ENCODE measurements at places on chromosomes 2 and 18.

- H3K4me1 ChIP-seq = no peaks in the 10 kb centered on the region
- no peaks in the 10 kb centered on the region for H3K27me3 ChIP-seq
- H3K27ac ChIP-seq = no peak overlapping the region
- DNase-seq = no peak
- no peak overlapping the region for H3K4me3 ChIP-seq
Observed at GRCh38 chr2:31413025-31413424, 1.5 kb downstream of the XDH start.

DNA sequence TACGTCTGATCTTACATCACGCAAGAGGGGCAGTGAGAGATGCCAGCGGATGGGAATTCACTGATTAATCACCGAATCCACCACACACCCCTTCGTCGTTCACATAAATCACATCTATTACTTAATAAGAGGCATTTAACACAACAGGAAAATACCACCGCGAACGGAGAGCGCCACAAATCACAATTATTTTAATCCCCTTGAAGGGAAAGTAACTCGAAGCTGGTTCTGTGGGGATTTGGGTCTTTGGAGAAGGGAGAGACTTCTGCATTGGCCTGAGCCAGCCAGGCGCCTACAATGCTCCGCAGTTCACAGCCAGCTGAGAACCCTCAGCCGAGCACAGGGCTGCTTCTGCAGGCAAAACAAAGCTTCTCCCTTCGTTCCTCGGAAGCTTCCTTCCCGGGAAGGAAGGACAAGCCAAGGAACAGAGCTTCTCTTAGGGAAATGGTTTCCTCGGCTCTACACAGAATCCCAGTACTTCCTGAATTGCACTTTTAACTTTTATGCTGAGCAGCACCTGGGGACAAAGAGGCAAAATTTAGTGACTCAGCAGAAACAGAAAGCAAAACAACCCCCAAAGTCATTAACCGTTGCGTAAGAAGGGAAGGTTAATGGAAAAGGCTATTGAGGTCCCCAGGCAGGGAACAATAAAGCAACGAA lies at the start of gene LRP1B:
LRP1B (minus strand) TSS at position 7 of the 660 bp plus-strand sequence. CDS start 287 bp downstream, outside the sequence.
- DNase-seq = no peak
- H3K27me3 ChIP-seq = peaks cover 43% of the 10 kb centered on the region
- peak within 1 kb of the TSS; percentile 7 for H3K4me3 ChIP-seq
- H3K4me1 ChIP-seq = peaks cover 8% of the 10 kb centered on the region

DNA sequence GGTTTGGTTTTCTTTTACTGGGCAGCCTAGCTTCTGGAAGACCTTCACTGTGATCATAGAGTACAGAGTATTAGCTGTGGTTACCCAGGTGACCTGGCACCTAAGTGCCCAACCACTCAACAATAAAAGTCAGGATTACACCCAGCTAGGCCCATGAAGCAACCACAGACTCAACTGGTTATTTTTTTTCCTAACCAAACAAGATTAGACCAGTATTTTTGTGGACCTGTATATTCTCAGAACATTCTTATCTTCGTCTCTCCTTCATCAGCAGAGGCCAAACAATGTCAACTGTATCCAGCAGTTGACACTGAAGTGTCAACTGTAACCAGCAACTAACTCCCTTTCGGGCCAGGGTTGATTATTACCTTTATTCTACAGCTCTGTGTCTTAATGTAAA lies 289.2 kb upstream of the SLC39A10 start:
- H3K36me3 ChIP-seq = no peaks in the 10 kb centered on the region
- DNase-seq = no peak
- no peaks in the 10 kb centered on the region for H3K4me1 ChIP-seq

DNA sequence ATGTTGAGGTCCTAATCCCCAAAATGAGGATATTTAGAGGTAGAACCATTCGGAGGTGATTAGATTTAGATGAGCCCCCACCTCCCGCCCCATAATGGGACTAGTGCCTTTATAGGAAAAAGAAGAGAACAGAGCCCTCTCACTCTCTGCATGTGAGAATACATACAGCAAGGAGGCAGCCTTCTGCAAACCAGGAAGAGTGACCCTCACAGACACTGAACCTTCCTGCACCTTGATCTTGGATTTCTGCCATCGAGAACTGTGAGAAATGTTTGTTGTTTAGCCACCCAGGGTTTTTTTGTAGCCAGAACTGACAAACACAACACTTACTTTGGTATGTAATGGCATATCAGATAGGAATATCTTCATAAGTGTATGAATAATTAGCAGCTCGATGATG lies 83.7 kb downstream of the XIRP2 start:
- H3K36me3 ChIP-seq = no peaks in the 10 kb centered on the region
- no peak for DNase-seq
- H3K27ac ChIP-seq = no peak overlapping the region
- no peaks in the 10 kb centered on the region for H3K27me3 ChIP-seq
- no peak overlapping the region for H3K4me3 ChIP-seq

GRCh38 chr2:84850471-84850870 lies 30.4 kb downstream of the TRABD2A start:
- H3K4me1 ChIP-seq = peaks cover 23% of the 10 kb centered on the region
- DNase-seq = no peak
- no peak overlapping the region for H3K27ac ChIP-seq

Data from CD14-positive monocyte (primary cell).